Brain microvascular endothelial cell (primary cell): ENCODE measurements at places on chromosomes 6 and 20.

- DNase-seq, result no peak
Observed at GRCh38 chr6:110859335-110859792, 15.2 kb upstream of the AMD1 start.

- DNase-seq, result no peak
Observed at GRCh38 chr20:49452011-49452482, 30.4 kb downstream of the KCNB1 start.

- DNase-seq, result no peak
Observed at GRCh38 chr6:150521482-150521881, 78.2 kb upstream of the PLEKHG1 start.

DNA sequence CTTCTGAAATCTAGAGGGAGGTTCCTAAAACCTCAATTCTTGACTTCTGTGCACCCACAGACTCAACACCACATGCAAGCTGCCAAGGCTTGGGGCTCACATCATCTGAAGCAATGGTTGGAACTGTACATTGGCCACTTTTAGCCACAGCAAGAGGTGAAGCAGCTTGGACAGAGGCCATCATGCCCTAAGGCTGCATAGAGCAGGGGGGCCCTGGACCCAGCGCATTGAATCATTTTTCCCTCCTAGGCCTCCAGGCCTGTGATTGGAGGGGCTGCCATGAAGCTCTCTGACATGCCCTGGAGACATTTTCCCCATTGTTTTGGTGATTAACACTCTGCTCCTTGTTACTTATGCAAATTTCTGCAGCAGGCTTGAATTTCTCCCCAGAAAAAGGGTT lies 145.9 kb downstream of the C6orf118 start:
- DNase-seq, result no peak

DNA sequence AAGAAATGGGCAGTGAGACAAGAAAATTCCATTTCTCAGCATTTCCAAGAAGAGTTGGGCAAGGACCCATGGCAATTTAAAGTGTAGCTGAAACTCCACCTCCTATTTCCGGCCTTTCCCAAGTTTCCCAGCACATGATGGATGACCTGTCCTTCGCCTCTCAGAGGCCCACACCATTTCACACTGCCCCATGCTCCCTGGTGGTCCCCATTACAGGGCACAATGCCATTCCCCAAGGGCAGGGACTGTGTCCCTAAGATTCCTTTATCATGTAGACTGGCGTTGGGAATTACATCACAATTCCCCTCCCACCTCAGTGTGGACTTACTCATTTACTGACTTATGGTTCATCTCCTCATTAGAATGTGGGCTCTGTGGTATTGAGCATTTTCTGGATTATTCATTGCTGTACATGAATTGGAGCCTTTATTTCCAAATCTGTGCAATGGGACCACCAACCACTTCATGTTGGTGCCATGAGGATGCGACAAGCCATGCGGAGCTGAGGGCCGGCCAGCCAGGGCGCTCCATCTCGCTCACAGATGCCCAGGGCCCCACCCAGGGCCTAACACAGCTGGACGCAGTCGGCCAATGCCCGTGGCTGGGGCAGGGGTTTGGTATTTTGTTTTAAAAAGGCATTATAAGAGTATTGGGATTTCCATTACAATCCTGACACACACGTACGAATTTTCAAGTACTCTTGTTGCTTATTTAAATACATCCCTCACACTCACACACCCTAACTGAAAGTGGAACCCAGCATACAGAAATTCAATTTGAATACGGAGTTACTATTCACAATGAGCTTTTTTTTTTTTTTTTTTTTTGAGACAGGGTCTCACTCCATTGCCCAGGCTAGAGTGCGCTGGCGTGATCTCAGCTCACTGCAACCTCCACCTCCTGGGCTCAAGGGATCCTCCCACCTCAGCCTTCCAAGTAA lies 5.4 kb downstream of the ACSS1 start:
- DNase-seq, result no peak

DNA sequence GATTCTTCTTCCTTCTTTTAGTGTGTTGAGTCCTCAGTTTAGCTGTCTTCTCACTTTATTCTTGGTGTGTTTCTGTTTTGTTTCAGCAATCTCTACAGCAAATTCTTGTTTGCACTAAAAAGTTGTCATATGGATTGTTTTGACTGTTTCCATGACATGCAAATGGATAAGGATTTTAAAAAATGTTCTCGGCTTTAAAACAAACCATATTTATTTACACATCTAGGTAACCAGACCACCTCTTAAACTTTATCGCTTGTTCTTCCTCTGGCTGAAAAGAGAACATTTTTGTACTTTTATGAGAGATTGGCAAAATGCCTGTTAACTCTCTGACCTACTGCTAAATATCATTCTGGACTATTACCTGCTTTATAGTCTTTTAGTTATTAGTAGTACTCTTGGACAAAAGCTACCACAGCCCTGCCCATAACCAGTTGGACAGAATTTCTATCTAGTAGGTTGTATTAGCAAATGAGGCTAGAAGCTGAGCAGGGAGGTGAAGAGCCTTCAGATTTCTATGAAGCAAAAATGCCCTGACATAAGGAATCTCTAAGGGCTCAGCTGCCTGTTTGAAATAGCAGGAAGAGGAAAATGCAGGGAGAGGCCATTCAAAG lies 268.3 kb downstream of the CD109 start:
- no peak for DNase-seq

DNA sequence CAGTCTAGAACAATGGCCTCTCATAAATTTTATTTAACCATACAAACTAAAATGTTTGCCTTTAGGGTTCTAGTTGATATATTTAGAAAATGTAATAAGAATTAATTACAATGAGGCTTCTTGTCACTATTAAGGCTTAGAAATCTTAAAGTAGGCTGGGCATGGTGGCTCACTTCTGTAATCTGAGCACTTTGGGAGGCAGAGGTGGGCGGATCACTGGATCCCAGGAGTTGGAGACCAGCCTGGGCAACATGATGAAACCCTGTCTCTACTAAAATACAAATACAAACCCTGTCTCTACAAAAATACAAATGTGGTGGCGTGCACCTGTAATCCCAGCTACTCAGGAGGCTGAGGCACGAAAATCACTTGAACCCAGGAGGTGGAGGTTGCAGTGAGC lies 99.0 kb upstream of the ADGRF1 start:
- no peak for DNase-seq

DNA sequence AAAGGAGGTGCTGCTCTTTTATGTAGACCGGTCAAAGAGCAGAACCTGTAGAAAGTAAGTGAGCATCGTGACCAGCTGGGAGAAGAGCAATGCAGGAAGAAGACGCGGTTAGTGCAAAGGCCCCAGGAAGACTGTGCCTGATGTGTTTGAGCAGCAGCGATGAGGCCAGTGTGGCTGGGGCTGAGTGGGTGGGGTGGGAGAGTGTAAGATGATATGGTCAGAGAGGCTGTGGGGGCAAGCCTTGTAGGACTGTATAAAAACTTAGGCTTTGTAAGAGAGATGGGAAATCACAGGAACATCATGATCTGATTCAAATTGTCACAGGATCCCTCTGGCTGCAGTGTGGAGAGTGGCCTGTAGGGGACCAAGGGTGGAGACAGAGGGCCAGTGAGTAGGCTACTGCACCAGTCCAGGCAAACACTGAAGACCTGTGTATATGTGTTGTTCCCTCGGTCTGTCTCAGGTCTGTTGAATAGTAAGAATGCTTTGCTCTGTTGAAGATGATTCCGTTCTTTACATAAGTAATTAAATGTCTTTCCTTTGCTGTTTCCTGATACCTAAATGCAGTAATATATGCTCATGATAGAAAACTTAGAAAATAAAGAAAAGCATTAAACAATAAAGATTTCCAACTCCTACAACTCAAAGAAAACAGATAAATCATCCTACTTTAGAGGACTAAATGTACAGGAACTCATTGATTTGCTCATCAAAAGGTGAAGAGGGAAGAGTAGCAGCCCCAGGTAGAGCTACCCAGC lies 23.6 kb upstream of the WFDC2 start:
- no peak for DNase-seq

- DNase-seq, result no peak
Observed at GRCh38 chr20:44601236-44601671, 18.9 kb downstream of the PKIG start.

GRCh38 chr6:160926281-160927276 lies 65.0 kb upstream of the MAP3K4 start:
- DNase-seq, result no peak

DNA sequence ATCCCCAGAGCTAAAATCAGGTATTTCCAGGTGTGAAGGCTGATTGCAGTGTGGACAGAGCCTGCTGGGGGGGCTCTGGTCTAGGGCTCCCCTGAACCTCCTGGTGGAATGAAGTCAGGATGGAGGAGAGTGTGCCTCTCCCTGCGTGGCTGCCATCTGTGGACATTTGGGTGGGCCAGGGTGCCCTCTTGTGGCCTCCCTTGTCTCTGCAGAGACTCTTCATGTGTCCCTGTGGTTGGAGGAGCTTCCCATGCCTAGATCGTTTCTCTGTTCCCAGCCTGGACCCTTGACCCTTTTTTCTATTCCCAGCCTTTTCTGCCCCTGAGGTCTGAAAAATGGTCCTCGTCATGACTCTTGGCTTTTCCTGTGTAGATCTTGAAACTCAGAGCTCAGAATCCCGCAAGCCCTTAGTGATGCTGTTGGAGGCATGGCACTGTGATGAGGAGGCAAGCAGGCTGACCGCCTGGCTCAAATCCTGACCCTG lies 9.9 kb upstream of the PSMF1 start:
- DNase-seq, result peak; percentile 32

DNA sequence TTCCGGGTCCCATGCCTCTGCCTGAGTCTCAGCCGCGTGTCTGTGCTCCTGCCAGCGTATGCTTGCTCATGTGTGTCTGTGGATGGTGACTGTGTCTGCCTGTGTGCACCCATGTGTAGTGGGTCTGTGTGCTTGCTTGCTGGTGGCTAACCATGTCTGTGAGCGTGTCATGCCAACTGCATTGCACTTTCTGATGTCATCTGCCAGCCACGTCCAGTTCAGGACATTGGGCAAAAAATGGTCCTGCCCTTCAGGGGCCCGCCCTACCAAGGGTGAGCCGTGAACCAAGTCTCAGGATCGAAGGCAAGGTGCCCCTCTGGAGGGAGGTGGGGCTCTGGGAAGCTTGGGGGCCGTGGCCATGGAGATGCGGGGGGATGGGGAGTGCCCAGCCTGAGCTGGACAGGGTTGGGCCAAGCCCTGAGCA lies 9.4 kb upstream of the ZBTB46 start:
- DNase-seq, result no peak

- DNase-seq, result no peak
Observed at GRCh38 chr20:40120827-40121226, 568.2 kb downstream of the MAFB start.

DNA sequence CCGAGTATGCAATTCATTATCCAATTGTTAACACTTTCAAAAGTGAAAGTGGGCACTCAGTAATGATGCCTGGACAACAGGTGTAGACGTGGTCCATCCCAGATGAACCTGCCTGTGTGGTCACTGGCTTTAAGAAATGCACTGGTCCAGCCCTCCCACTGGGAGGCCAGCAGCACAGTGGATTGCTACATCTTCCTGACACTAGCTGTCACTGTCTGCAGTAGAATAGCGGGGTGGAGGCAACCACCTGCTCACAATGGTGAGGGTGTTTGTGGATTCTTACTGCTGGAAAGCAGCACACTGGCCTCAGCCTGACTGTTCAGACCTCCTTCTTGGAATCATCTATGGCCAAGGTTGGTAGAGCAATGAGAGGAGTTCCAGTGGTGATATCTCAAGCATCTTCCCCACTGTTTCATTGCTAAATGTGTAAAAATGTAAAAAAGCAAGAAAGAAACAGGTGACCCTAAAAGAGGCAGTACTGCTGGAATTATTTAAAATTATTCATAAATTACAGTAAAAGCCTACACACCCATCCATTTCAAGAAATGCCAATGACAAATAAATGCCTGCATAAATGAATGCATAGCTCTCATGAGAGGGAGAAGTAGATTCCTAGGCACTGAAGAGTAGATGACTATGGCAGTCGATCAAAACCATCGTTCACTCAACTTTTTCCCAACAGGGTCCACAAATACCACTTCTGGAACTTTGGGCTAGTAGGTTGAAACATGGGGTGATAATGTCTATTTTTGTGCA lies 228.0 kb upstream of the PLN start:
- DNase-seq, result no peak

DNA sequence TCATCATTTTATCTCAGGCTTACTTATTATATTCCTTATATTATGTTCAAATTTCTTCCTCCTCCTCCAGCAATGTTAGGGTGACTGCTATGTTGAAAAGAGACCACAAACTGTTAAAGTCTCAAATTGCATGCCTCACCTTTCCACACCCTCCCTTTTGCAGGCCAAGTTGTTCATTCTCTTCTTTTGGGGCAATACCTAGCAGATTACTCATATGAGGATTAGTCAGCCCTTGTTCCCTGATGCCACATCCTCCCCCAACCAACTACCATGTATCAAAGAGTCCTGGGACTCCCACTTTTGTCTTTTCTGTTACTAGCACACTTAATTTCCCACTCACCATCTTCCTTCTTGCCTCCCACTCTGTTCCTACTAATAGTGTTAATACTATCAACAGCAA lies 434.7 kb downstream of the BCKDHB start:
- peak; percentile 61 for DNase-seq

DNA sequence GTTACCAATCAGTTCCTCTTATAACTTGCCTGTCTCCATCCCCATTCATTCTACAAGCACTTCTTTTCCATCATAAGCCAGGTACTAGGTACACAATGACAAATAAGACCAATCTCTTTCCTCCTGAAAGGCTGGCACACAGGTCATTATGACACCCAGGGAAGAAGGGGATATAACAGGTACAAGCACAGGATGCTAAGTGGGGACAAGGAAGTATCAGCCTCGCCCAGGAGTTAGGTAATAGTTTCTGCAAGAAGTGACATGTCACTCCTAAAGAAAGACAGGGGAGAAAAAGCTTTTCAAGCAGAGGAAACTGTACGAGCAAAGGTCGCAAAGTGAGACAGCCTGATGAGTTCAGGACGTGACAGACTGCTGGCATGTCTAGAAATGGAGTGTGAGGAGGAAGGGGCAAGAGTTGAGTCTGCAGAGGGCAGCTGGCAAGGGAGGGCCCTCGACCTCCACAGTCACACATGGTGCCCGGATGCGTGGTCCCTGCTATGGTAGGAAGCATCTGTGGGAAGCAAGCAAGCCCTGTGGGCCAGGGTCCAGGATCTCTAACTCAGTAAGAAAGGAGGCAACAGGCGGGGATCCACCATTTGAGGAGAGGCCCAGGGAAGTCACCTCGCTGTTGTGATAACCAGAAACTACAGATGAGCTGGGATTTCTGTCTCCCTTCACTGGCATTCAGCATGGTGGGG lies 40.4 kb downstream of the GPLD1 start:
- no peak for DNase-seq

GRCh38 chr6:99016355-99016754 lies 68.6 kb upstream of the FBXL4 start:
- peak; percentile 32 for DNase-seq

DNA sequence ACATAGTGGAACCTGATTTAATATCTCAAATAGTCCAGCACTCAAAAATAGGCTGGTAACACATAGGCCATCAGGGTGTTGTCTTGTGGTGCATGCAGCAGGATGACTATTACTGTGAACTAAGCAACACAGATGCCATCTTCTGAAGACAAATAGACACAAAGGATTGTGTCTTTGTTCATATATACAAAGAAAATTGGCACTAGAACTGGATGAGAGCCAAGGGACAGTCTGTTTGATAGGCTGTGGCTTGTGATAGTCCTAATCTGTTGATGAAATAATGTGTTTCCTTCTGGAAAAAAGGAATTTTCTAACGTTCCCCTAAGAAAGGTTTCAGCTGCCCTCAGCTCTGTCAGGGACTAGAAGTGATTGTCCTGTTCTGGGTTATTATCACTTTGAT lies 129.8 kb downstream of the TPBG start:
- DNase-seq, result no peak
